AG09309 (cell line): ENCODE measurements at places on chromosomes 3 and 15.

DNA sequence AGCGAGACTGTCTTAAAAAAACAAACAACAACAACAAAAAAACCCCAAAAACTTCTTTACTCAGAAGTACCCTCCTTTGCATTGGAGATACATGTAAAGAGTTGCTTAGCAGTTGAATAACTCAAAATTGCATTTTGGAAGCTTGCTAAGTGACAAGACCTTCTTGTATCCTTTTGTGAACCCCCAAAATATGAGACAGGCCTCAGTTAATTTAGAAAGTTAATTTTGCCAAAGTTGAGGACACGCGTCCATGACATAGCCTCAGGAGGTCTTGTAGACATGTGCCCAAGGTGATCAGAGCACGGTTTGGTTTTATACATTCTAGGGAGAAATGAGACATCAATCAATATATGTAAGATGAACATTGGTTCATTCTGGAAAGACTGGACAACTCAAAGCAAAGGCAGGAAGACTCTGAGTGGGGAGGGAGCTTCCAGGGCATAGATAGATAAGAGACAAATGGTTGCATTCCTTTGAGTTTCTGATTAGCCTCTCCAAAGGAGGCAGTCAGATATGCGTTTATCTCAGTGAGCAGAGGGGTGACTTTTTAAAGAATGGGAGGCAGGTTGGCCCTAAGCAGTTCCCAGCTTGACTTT lies 1.7 kb upstream of the ARF4 start:
- DNase-seq = no peak

- DNase-seq = no peak
Measured at GRCh38 chr3:148214705-148215104, 483.0 kb upstream of the AGTR1 start.

GRCh38 chr3:170797685-170798084 lies 72.3 kb downstream of the RPL22L1 start:
- no peak for DNase-seq

DNA sequence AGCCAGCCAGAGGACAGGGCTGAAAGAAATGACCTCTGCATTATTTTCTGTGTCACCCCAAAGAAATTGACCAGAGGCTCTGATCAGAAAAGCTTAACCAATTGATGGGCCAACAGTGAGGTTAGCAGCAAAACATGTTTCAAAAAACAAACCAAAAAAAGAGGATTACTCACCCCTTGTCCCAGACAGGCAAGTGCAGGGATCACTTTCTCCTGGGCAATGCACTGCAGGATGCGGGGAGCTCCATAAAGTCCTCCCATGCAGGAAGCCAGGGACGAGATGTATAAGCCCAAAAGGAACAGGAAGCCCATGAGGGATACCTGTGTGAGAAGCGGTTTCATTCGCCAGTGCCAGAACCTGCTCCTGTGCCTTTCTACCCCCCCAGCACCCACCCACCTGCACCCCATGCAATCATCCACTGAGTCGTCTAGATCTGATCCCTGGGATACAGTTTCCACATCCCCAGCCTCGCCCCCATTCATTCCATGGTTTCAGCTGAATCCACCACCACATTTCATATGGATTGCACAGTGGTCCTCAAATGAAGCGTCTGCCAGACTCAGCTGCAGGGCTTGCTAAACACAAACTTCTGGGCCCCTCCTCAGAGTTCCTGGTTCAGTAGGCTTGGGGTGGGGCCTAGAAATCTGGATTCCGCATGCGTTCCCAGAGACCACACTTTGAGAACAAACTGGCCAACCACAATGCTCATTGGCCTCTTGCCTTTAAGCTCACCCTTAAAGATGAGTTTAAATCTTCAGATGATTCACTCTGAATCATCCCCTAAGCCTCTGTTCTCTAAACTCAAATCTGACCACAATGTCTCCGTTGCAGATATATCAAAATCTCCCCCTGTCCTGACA lies 54.4 kb upstream of the HEG1 start:
- DNase-seq = peak; percentile 78

DNA sequence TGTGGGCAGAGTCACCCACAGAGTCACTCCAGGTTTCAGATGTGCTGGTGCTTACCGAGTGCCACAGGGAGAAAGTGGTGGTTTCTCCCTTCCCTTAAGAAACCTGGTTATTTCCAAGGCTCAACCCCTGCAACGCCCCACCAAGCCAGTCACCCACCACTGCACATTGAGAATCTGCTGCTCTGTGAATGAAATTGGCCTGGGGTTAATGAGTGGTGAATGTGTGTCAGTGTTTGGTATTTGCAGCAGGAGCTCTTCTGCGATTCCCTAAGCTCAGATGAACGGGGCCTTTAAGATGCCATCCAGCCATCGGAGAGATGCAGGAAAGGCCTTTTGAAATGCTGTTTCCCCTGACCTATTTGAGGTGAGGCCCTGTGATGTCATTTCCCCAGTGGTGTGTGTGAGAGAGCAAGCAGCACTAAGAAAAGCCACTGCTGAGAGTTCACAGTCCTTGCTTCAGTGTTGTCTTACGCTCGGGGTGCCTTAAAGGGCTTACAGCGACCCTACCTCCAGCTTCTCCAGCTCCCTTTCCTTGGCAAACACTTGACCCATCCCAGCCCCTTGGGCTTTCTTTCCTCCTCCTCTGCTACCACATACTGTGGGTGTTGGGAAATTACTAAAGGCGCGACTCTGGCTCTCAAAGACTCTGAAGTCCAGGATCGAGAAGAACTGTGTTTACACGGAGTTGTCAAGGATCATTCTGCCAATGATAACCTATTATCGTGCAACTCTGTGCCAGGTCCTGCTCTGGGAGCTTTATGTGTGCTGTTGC lies 68.9 kb downstream of the SMAD3 start:
- DNase-seq = no peak

DNA sequence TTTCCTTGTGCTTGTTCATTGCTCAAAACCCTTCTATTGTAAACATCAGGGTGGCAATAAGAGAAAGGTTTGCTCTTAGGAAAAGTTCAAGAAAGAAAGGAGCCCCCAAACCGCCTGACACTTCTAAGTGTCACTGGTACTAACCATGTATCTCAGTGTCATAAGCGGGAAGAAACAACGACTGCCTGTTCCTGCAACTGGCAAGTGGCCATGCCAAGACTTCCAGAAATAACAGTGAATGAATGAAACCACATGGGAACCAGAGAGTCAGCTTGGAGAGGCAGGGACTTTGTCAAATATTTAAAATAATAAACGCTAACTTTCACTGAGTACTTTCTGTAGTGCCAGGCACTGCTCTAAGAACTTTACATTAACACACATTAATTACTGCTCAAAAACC lies 1.1 kb downstream of the PLSCR2 start:
- DNase-seq = no peak

- no peak for DNase-seq
Measured at GRCh38 chr3:27486336-27486735, 2.2 kb upstream of the SLC4A7 start.

DNA sequence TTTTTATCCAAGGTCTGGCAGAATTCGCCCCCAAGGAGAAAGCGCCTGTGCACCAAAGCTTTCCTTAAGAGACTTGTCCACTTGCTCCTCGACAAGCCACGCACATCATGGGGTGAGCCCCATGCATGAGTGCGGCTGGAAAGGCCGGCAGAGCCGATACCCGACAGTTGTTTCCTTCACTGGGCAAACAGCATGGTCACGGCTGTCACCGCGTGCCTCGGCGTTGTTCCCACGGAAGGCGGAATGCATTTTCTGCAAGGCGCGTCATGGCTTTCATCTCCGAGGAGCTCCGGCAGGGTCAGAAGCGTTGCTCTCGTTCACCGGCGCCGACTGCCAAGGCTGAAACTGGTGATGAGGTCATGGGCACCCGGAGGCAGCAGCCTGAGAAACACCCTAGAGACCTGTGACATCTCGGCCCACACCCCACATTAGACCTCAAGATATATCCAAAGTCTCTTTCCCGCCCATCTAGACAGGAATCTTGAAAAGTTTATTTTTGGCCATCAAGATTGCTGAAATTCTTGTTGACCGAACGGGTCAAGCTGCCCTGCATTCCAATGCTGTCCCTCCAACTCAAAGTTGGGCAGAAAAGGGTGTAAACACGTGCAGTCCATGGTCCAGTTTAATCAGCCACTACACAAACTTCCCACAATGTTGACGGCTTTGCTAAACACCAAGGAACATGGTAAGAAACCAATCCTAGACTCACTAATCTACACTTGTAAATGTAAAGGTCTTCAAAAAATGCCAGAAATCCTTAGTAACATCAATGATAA lies 604 bp upstream of the TJP1 start:
- no peak for DNase-seq

DNA sequence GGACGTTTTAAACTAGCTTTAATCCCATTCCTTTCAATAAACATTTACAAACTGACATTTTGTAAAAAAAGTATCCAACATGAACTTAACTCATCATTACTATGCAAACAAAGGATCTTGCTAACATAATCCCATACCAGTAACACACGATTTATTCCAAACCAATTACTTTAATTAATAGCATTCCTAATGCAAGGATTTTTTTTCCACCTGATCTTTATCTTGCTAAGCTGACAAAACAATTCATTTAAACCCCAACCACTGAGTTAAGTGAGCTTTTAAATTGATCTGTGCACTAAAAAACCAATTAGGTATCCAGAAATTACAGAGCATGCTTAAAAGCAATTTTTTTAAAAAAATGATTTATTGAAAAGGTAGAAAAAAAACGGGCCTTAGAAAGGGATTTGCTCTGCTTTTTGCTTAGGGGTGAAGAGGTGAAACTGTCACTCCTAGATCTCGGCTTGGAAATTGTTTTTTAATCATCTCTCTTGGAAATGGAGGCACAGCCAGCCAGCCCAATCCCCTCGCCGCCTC lies 1.2 kb downstream of the SH3BP5 start:
- no peak for DNase-seq

DNA sequence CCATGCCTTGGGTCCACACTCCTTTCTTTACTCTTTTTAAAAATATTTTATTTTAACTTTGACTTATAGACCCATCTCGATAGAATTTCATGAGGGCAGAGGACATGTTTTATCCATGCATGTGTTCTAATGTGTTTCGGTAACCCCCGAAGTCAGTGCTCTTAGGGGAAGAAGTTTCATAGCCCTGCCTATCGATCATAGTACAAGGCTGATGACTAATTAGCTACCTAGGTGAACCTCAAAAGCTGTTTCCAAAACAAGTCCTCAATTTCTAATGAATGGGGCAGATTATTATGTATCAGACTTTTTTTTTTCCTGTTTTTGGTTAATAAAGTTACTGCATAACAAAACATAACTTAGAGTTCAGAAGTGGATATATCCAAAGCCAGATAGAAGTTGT lies 82.0 kb downstream of the MBNL1 start:
- DNase-seq = no peak

GRCh38 chr3:4834403-4834866 lies 144.8 kb upstream of the BHLHE40 start:
- no peak for DNase-seq

DNA sequence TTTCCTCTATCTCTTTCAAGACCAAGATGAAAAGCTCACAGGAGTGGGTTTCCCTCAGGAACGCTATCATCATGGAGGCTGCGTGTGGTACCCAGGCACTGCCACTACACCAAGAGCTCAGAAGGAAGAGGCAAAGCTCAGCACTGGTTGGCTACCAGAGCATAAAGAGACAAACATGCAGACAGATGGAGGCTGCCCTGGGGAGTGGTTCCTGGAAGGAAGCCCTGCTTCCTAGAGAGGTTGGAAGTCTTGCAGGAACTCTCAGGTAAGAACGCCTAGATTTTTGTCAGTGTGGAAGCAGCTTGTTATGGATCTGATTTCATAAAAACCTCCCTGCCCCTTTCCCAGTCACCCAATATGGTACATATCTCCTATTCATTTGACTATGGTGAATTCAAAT lies 49.9 kb upstream of the ADCY5 start:
- DNase-seq = no peak

DNA sequence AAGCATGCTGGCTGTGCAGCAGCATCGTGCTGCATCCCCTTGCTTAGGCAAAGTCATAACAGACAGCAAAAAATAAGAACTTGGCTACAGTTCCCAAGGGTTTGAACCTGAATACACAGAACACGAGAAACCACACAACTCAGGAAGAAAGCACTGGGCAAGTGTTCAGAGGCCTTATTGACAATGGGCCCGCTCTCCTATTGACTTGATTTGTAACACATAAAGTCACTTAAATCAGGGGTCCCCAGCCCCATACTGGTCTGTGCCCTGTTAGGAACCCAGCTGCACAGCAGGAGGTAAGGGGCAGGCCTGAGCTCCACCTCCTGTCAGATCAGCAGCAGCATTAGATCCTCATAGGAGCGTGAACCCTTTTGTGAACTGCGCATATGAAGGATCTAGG lies 145.1 kb downstream of the LSAMP start:
- no peak for DNase-seq

DNA sequence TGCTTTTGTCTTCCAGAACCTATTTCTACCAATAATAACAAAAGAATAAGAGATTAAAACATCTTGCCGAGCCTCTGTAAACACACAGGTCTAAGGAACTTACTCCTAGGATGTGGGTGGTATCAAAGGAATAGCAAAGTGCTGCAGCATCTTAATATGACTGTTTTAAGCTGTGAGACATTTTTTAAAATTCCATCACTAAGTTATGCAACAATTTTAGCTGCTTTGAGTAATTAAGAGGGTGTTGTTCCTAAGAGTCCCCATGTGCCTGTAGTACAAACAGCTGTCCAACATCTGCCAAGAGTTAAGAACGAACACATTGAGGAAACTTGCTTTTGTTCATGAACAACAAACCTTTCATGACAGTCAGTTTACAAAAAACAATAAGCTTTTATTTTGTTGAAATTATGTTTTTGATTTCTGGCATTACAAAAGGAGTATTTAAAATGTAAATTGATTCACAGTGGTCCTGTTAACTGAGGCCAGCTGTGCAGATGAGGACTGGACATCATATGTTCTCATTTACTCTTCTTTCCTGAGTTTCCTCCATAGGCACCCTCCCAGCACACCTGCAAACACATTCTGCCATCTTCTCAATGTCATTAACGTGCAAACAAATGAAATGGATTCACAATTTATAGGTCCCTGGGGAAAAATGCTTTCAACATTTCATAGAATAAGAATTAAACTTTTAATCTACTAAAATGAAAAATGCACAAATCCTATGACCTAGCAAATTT lies 337.3 kb upstream of the ARHGEF26 start:
- no peak for DNase-seq

GRCh38 chr3:99393961-99394360 lies 244.4 kb upstream of the COL8A1 start:
- DNase-seq = no peak

DNA sequence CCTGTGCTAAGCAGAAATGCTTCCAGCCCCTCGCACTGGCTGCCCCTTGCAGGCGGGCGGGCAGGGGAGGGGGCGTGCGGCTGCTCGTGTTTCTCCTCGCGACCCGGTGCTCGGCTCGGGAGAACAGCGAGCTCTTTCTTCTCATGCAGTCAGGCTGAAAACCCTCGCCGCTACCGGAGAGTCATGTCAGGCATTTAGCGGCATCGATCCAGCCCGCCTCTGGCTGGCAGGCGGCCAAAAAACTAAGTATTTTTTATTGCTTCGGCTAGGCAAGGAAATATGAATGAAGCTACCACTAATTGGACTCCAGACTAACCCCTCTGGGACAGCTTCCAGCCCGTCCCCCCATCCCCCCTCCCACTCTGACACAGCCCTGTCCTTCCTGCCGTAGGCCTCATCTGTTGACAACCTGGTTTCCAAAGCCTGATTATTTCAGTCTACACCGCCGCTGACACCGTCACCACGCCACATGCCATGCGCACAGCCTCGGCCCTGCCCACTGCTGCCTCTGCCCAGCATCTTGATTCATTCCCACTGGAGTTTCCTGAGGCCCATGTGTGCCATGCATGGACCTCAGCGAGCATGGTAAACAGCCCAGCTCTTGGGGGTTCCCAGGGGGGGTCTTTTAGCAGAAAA lies 35.3 kb downstream of the TLE3 start:
- peak; percentile 76 for DNase-seq
